Mesenteric fat pad (tissue), 1 donor: ENCODE measurements at places on chromosomes 3 and 15. TPM values are rescaled to one million over a fixed set of nuclear protein-coding genes. Genes with fewer than 3 reads are reported as not detected.

- DNase-seq: no peak
These were observed 132.2 kb downstream of the GREM1 start for GRCh38 chr15:32849769-32850668.

- no peak for DNase-seq
These were observed 280.0 kb upstream of the P2RY1 start for GRCh38 chr3:152554980-152555379.

GRCh38 chr3:170835336-170835735 is 34.7 kb downstream of the RPL22L1 start:
- no peak for DNase-seq

COL8A1 gene
- 18.5 TPM for total RNA-seq

- DNase-seq: no peak
These were observed 108.5 kb downstream of the SYNPR start for GRCh38 chr3:63386568-63386967.

- DNase-seq: no peak
These were observed 499.8 kb downstream of the FOXP1 start for GRCh38 chr3:71083726-71084131.

TBC1D2B gene
- 82.0 TPM for total RNA-seq

DNA sequence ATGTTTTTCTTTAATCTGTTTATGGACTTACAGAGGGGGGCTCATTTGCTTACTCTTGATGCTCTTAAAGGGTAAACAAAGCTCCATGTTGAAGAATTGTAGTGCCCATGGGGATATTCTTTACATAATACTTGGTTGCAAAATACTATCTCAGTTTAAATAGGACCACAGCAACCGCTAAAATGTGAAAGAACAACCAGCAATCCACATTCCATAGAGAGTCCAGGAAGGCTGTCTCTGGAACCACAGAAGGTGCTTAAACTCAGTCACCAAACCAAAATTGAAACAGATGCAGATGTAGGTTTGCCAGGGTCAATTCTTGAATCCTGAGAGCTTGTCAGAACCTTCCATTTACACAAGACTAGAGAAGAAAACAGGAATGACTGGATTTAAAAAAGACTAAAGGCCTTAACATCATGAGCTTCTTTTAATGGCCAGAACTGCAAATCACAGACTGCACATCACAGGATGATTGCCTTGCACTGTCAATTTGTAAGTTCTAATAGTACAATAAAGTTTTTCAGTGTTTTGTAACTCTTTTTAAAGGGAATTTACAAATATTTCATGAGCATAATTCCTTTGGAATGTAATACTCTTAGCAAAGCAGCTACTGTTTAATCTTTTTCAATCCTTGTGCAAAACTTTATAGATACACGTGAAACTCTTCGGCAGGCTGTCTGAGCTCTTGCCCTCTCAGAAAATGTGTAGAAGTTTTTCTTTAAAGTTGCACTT is 661.6 kb downstream of the SI start:
- no peak for DNase-seq
